Osteoblast (primary cell): ENCODE measurements at places on chromosomes 2 and 18. TPM values are rescaled to one million over a fixed set of nuclear protein-coding genes. Genes with fewer than 3 reads are reported as not detected.

DNA sequence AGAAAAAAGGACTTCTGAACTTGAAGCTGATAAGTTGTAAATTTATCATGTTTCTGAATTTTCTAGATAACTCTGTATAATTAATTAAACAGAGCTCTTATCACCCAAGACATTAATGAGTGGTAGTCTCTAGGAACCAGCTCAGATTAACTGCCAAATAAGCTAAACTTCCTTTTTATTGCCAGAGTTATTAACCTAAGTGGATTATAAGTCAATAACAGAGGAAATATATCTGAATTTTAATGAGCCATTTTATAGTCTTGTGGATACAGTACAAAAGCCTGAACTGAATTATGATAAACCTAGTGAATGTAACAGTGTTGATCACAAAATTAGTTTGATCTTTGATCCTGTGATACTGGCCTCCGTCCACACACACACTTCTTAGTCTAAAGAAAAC, 111.5 kb downstream of the COMMD1 start:
- DNase-seq, result no peak

- no peak for DNase-seq
These were observed 58.9 kb upstream of the CTNNA2 start for GRCh38 chr2:79453918-79454317.

HJURP gene
- total RNA-seq, result 2.9 and 3.5 TPM in 2 replicates

DNA sequence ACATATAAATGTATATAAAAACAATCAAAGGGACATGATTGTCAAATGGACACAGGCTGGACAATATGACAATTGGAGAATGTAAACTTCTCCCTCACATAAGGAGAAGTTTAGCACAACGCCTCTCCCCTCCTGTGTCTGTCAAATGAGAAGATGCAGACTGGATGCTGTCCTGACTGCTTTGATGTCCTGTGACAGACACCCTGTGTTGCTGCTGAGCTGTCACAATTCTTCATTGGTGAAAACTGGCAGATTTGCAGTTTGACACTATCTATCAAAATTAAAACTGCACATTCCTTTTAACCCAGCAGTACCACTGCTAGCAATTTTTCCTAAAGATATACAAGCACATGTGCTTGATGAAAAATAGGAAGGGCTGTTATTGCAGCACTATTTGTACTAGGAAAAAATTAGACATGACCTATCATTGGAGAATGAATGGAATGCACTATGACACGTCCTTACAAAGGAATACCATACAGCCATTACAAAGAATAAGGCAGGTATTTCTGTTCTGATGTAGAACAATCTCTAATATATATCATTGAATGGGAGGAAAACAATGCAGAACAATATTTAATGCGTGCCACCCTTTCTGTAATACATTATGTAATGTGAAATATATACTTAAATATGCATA, 12.4 kb downstream of the DPYSL5 start:
- DNase-seq, result no peak

DNA sequence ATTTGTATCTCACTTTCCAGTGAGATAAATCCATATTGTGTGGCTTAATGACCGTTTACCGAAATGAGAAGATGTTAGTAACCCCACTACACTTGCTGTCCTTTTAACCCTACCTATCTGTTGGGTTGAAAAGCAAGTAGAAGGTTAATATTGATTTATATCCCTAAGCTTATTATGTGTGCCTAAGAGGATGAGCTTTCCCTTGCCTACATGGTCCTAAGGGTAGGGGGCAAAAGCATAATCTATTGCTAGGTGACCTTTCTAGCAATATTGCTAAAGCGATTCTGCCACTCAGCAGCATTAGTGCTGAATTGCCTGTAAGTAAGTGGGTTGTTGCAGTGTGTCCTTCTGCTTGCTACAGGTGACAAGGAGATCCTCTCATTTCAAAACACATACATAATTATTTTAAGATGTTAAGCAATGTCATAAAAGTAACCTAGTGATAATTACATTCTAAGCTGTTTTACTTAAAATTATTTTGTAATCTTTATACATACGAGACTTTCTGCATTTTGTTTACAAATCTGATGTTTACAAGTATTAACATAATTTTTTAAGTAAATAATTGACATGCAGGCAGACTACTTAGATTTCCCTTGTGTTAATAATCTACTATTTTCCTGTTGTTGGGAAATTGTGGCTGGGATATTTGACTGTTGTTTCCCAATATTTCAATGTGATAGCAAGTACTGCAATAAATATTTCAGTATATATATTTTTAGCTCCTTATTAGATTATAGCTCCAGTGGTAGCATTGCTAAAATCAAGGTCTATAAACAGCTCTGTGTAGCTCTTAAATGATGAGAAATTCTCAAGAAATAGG, 49.1 kb upstream of the CABYR start:
- DNase-seq, result no peak

DNA sequence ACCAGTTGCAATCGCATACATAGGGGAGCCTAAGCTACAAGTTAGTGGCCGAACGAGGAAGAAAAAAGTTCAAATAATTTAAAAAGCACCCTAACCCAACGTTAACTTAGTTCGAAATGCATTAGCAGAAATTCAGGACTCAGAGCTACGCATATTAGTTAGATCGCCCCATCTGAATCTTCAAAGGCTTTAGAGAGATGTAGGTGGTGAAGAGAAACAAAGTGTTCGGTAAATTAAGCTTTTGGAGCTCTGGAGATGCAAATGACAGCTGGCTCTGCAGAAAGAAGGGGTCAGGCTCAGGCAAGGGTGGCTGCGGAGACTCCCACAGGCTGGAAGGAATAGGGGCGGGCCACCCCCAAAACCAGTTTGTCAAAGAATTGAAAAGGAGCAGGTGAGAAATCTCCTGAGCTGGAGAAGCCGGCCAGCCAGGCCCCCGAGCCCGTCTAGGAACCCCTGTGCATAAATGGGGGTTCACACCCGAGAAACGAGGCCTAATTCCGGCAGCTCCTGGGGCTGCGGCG, 621 bp downstream of the TXNL1 start:
- no peak for DNase-seq

CCBE1 gene
- total RNA-seq, result 51.4 and 53.0 TPM in 2 replicates

CLEC4F gene
- total RNA-seq, result not detected in 2 replicates

GRCh38 chr2:62306751-62307468, 111.0 kb downstream of the B3GNT2 start:
- no peak for DNase-seq

- peak; percentile 34 for DNase-seq
These were observed 38.3 kb downstream of the GCG start for GRCh38 chr2:162113776-162114168.

- no peak for DNase-seq
These were observed 113.2 kb downstream of the ARHGEF4 start for GRCh38 chr2:130949954-130950353.

ST6GAL2 gene
- 0.36 TPM in 1 of 2 replicates, not detected in the other for total RNA-seq

GKN1 gene
- 0.29 TPM in 1 of 2 replicates, not detected in the other for total RNA-seq

DNA sequence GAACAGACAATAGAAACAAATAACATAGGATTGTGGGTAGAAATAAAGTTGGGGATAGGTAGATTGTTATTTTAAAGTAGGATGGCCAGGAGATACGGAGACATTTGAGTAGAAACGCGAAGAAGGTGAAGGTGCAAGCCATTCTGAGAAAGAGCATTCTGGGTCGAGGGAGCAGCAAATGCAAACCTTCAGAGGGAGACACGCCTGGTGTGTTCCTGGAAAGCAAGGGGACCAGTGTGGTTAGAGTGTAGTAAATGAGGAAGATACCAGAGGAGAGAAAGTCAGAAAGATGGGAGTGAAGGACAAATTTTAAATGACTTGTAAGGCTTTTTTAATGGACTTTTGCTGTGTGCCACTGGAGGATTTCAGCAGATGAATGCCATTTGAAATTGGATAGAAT, 1.7 kb downstream of the CYP20A1 start:
- no peak for DNase-seq

DNAJC5G gene
- total RNA-seq, result not detected in 2 replicates

- DNase-seq, result peak; percentile 73
These were observed 898.9 kb downstream of the CPS1 start for GRCh38 chr2:211455216-211455841.

DNA sequence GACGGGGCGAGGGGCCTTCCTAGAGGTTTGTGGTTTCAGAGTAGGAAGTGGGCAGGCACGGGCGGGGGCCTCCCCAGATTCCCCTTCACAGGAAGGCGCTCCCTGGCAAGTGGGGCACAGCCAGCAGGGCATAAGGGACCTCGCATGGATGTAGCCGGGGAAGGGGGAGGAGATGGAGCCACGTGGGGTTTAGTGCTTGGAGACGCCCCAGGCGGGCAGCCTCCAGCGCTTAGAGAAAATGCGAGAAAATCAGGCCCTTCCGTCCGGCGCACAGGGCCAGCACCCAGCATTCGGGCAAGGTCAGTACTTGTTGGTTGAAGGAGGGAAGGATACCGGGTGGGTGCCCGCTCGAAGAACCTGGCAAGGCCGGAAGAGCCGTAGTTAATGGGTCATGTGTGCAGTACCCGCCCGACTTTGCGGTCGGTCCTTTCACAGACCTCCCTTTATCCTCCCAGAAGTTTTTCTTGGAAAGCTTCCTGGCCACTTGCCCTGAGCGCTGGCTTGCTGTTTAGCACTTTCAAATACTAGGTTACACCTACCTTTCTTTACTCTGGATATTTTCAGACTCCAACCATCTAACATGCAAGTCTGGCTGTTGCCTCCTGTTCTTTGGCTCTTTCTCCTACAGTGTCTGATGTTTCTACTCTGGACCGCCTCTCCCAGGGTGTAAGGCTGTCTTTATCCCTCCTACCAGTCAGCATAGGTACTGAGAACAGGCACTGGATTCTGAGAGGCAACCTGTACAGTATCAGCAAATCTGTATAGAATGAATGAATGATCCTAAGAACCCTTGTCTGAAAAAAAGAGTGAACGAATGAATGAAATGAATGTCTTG, 78.1 kb downstream of the CIB4 start:
- peak; percentile 94 for DNase-seq
